ENCODE measurements at places on chromosomes 3 and 15.

DNA sequence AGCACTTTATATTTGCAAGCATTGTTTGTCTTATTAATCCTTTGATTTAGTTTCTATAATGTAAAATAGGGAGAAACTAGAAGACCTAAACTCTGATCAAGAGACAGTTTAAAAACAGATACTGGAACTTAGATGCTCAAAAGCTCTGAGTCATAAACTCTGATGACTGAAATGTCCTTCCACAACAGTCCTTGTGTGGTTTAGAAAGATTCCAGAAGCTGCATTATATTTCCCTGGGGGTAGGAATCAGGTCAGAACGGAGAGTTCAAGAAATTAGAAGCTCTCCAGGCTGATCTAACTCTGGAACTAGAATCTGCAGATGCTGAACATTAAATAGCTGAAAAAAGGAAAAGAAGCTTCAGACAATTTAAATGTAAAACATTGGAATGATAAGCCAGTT lies 18.3 kb upstream of the ONECUT1 start:
- DNase-seq: no peak
- peaks cover 58% of the 10 kb centered on the region for H3K27me3 ChIP-seq
- peaks cover 11% of the 10 kb centered on the region for H3K4me1 ChIP-seq
- H3K36me3 ChIP-seq: no peaks in the 10 kb centered on the region
- H3K27ac ChIP-seq: no peak overlapping the region

DNA sequence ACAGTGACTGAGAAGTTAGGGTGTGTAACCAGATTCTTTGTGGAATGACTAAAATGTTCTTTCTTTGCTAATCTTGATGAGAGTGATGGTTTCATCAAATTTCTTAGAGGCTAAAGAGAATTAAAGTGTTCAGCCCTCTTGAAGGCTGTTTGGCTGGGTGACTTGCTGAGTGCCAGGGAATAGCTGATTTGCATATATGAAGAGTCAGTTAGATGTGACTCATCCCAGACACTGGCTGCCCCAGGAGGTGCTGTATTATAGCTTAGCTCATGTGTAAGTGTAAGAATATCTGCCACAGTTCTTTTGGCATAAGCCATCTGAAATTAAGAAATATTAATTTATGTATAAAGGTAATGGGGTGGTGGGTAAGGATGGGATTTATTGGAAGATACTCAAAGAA lies 535.1 kb downstream of the NLGN1 start:
- H3K27ac ChIP-seq: no peak overlapping the region
- H3K4me3 ChIP-seq: no peak overlapping the region
- DNase-seq: no peak
- no peaks in the 10 kb centered on the region for H3K36me3 ChIP-seq

DNA sequence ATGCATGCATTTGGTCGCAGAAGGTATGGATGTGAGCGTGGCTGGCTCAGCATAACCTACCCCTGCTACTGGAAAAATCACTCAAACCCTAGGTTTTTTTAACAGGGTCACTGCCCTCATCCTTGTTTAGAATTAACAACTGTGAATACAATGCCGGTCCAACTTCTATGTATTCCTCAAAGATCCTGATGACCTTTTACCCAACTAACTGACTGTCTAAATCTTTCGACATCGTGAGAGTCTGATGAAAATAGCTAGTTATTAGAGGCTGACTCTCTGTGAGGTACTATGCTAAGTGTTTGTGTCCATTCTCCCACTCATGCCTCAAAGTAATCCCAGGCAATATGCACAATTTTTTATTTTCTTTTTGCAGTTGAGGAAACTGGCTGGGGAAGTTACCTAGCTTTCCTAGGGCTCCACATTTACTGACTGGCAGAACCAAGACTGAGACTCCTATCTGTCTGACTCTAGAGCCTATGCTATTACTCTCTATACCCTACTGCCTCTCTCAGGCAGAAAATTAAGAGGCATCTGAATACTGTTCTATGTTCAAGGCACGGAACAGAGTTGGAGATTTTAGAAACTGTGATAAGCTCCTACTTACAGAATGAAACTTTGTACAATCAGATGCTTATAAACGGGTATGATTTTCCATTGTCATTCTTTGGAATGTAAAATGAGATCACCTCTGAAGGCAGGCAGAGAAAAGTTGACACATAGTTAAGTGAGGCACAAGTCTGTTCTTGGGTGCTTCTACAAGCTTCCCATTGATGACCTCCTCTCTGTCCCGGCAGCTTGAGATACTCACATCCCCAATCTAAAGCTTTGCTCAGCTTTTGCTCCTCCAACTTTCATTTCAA lies 56.4 kb downstream of the FILIP1L start:
- no peak for DNase-seq
- no peaks in the 10 kb centered on the region for H3K36me3 ChIP-seq
- no peaks in the 10 kb centered on the region for H3K27me3 ChIP-seq
- no peak overlapping the region for H3K27ac ChIP-seq
- H3K4me3 ChIP-seq: no peak overlapping the region
- H3K4me1 ChIP-seq: peaks cover 11% of the 10 kb centered on the region

GRCh38 chr15:81302701-81303109 lies 21.2 kb downstream of the STARD5 start:
- H3K4me3 ChIP-seq: peak overlapping the region; percentile 98
- H3K36me3 ChIP-seq: peaks cover 99% of the 10 kb centered on the region
- peaks cover 66% of the 10 kb centered on the region for H3K4me1 ChIP-seq
- no peak for DNase-seq
- H3K27me3 ChIP-seq: no peaks in the 10 kb centered on the region
- peak overlapping the region; percentile 88 for H3K27ac ChIP-seq

GRCh38 chr3:143123353-143123984 lies 3.9 kb downstream of the CHST2 start:
- no peak for DNase-seq
- peaks cover 5% of the 10 kb centered on the region for H3K27me3 ChIP-seq
- peaks cover 35% of the 10 kb centered on the region for H3K4me1 ChIP-seq
- no peak overlapping the region for H3K4me3 ChIP-seq
- no peak overlapping the region for H3K27ac ChIP-seq

All from activated CD4-positive, alpha-beta T cell treated with anti-CD3 and anti-CD28 coated beads, Interleukin-2, amount 10 ng/mL, durations not matched to agents 7 days and 5 days (primary cell).